ENCODE measurements at places on chromosomes 11 and 22.

DNA sequence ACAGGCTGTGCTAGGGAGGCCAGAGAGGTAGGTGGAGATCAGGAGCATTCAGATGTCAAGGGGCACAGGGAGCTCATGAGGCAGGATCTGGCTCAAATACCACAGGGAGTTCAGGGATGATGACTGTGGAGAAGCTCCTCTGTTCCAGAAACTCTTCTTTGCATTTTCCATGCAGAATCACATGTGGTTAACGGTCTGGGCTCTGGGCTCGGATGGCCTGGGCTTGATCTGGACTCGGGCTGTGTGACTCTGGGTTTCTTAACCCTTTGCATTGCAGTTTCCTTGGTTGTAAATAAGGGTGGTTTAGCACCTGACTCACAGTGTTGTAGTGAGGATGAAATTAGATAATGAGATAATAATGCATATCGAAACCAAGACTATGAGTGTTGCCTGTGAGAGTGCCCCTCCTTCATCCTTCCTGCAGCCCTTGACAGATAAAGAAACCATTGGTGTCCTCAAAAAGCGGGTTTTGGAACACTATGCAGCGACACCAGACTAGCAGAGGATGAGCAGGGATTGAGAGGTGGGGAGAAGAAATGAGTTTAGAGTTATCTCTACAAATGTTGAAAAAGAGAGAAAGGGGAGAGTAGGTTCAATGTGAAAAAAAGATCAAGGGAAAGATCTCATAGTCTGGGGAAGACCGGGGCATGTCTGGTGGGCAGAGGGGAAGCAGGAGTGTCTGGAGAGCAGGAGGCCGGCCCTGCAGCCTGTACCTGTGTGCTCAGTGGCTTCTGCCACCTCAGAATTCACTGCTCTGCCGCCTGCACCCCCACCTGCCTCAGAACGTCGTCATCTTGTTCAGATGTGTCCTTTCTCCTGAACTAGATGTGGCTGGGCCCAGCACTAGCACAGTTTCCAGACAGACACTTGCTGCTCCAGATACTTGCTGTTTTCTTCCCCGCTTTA is 197.8 kb upstream of the SORL1-AS1 start:
- no peak for DNase-seq

- DNase-seq, result no peak
These were observed 25.4 kb upstream of the BSX start for GRCh38 chr11:123006860-123007542.

DNA sequence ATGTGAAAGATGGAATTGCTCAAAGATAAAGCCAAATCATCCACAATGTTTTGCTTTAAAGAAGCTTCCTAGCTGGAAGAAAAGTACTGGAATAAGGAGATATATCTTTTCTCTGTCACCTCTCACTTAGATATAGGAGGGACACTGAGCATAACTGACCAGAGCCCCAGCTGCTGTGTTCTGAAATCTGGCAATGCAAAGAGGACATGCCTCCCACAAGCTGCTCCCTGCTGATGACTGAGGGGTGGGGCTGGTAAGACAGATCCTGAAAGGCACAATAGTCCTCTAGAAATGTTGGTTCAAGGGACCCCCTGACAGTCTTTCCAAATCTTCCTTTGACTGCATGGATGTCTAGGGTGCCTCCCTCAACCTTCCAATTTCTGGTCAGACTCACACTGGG is 67.0 kb downstream of the SC5D start:
- no peak for DNase-seq

DNA sequence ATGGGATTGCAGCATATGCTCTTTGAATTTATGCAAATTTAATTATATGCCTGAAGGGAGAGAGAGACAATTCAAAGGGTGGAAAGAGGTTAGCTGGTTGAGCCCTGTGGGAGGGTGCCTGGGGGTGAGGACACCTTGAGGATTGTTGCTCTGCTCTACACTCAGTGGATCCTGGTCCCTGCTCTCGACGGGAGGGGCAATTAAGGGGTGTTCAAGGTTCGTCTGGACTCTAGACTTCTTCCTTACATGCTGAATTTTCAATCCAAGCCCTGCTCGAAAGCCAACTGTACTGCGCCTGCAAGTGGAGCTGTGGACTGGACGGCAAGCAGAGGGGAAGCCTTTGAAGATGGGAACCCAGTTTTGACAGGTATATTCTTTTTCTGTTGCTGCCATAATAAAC is 15.5 kb upstream of the OR5M11 start:
- no peak for DNase-seq

GRCh38 chr22:44436736-44437135 is 61.3 kb downstream of the RTL6 start:
- DNase-seq, result no peak
